RPMI7951 (cell line): ENCODE measurements at places on chromosomes 5 and 9. TPM values are rescaled to one million over a fixed set of nuclear protein-coding genes. Genes with fewer than 3 reads are reported as not detected.

DNA sequence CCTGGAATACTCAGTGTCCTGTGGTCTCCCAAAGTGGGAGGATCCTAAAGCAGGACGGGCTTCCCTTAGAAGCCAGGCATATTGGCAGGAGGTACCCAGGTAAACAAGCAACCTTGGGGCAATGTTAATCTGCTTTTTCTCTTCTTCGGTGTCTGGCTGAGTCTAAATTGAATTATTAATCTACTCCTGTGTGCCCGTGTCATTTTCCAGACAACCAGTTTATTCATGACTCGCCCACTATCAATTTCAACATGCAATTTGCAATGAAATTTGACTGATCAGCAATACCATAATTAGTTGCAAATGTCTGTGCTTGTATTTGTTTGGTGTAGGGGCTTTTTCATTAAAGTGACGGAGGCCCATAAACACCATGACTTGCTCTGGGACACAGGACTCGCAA lies 32.9 kb upstream of the JADE2 start:
- no peak for DNase-seq

DNA sequence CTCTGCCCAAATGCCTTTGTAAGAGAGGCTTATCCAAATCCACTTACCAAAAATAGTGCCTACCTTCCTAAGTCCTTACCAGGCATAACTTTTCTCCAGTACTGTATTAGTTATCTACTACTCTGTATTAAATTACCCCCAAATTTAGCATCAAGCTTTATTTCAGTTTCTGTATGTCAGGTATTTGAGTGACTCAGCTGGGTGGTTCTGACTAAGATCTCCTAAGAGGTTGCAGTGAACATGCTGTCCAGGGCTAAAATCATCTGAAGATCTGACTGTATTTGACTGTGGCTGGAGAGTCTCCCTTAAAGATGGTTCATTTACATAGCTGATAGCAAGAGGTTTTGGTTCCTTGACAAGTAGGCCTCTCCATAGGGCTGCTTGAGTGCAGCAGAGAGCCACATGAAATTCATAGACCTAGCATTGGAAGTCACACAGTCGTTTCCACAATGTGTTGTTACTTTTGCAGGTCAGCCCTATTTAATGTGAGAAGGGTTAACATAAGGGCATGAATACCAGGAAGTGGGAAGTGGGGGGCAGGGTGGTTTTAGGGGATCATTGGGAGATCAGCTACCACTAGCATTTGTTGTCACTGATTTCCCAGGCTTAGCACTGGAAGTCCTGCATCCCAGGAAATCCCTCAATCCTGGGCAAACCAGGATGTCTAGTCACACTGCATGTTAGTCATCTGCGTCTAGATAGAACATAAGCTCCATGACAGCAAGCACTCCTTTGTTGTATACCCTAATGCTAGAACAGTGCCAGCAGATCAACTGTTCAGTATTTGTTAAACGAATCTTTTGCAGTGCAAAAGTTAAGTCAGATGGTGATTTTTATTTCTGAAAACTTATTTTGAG lies 2.0 kb upstream of the ZNF622 start:
- peak; percentile 55 for DNase-seq

GRCh38 chr5:26610577-26610976 lies 427.8 kb downstream of the CDH9 start:
- no peak for DNase-seq

DNA sequence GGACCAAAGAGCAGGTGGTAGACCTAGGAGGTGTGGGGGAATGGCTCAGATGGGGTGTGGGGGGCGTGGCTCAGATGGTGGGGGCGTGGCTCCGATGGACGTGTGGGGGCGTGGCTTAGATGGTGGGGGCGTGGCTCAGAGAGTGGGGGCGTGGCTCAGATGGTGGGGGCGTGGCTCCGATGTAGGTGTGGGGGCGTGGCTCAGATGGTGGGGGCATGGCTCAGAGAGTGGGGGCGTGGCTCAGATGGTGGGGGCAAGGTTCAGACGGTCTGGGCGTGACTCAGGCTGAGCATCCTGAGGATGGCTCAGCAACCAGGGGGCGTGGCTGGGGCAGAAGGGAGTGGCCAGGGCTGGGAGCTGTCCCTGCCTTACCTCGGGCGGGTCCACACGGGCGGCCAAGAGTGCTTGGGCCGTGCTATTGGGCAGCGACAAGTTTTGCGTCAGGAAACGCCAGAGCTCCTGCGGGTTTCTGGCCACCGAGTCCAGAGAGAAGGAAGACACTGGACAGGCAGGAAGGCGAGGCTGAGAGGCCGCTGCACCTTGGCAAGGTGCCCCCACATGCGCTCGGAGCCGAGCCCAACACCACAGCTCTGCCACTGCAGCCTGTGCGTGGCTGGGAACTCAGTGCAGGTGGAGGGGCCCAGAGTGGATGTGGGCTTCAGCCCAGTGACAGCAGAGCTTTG lies 5.9 kb downstream of the ABCA2 start:
- DNase-seq = peak; percentile 38

GRCh38 chr9:97847474-97848214 lies 5.4 kb upstream of the FOXE1 start:
- DNase-seq = no peak

DNA sequence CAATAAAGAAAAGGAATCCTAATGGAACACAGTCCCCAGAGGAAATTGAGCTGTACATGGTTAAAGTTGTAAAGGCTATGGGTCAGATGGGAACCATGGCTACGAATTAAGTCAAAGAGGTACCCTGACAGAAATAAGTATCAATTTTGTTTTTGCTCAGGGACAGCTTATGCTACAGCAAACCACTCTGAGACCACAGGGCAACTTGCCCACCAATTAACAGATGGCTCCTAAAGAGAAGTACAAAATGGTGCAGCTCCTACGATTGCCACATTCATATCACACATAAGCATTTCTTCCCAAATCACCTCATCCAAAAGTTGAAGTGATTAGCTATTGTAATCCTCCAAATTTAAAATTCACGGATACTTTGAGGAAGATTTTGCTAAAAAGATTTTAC lies 83.0 kb downstream of the ELAVL2 start:
- no peak for DNase-seq

DNA sequence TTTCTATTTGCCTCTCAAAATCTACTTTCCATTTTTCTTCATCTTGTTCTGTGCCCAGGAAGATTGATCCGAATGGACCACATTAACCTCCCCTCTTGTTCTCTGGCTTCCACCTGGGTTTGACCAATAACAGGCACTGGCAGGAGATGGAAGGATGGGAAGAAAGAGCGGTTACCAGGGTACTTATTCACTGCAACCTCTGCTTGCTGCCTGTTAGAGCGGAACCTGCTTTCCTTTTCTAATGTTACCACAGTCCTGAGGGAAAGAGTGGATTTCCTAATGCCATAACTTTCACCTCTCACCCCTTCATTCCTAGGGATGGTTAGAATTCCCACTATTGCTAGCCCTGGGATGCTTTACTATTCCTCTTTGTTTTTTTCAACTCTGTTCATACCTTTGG lies 262.1 kb downstream of the RFX3 start:
- no peak for DNase-seq

GRCh38 chr5:79692596-79692995 lies 3.0 kb downstream of the CMYA5 start:
- DNase-seq = no peak

DNA sequence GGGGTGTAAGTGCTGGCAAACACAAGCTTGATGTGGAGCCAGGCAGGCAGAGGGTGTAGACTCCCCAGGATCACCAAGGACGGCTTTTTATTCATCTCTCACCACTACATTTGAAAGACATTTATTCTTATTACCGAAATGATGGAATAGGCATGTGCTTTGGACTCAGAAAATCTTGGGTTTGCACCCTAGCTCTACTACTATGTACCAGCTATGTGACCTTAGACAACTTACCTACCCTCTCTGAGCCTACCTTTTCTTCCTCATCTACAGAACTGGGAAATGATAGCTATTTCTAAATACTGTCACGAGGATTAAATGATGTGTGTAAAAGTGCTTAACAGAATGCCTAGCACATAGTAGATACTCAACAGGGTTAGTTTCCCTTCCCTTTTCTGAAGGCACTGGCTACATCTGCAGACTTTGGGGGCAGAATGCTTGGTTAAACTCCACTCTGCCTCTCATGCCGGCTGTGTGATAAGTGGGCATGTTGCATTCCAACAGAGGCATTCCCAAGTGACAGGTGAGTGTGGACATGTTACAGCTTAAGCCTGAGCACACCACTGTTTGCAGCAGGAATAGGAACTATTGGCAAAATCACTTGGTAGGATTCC lies 94.8 kb downstream of the SLC1A3 start:
- DNase-seq = no peak

DNA sequence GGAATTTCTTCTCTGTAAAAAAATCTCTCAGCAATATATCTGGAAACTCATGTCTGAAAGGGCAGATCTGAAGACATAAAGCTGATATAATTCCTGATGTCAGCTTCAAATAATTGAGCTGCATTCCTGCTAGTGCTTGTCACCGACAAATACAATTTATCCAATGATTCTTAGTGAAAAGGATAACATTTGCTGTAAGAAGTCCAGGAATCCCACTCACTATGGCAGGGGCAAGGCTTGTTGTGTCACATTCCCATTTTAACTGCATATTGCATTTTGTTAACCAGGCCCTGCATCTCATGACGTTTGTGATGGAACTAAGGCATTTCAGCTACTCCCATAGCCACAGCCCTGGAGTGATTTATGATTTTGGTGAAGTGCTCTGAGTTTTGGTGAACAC lies 160.1 kb upstream of the DAB2 start:
- no peak for DNase-seq

- DNase-seq = no peak
Observed at GRCh38 chr9:90024409-90024808, 419.6 kb downstream of the GADD45G start.

- DNase-seq = no peak
Observed at GRCh38 chr5:53418409-53418808, 62.0 kb upstream of the FST start.

- no peak for DNase-seq
Observed at GRCh38 chr9:107049046-107049802, 186.3 kb downstream of the ZNF462 start.

The SOHLH1 gene
- total RNA-seq = not detected in 2 replicates

The ARID3C gene
- total RNA-seq = not detected in 2 replicates
